ENCODE measurements at places on chromosomes 13 and 19. TPM values are rescaled to one million over a fixed set of nuclear protein-coding genes. Genes with fewer than 3 reads are reported as not detected.
A peak's percentile ranks its signal among the peaks of the same experiment; 100 is the strongest.

DNA sequence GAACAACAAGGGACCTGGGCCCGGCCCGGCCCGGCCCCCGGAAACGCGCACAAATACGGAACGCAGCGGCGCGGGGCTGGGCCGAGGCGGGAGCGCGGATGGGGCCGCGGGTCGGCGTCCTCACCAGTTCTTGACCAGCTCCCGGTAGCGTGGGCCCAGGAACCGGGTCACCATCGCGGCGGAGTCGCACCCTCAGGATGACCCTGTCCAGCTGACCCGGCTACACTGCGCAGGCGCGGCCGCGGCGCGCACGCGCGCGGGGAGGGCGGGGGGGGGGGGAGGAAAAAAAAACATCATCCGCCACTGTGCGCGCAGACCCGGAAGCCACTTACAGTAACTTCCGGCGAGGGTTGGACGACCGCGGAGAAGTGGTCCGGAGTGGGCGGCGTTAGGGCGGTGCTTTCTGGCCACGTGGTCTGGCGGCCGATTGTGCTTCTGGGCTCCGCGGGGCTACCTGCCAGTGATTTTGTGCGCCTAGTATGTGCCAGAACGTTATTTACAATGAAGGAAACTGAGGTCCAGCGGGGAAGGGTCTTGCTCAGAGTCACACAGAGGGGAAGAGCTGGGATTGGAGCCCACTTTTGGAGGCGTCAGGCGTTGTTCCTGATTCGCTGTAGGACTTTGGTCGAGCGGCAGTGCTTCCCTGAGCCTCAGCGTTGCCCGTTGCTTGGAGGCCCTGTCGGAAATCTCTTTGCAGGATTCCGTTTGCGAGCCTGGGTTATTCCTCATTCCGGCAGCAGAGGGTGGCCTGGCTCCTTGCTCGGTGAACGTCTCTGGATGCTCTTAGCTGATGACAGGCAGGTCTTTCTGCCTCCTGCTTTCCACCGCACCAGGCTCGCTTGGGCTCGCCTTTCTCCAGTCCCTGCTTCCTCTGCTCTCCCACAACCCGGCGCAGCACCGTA is at the start of gene UQCR11:
Gene UQCR11, minus strand, starts transcription at position 227 of the 902 bp plus-strand sequence. Its CDS starts 53 bp downstream, at position 174.
- ATAC-seq, result peak; percentile 92

- no peak for ATAC-seq
Measured at GRCh38 chr19:3120611-3121276, 15.1 kb upstream of the GNA15 start.

DNA sequence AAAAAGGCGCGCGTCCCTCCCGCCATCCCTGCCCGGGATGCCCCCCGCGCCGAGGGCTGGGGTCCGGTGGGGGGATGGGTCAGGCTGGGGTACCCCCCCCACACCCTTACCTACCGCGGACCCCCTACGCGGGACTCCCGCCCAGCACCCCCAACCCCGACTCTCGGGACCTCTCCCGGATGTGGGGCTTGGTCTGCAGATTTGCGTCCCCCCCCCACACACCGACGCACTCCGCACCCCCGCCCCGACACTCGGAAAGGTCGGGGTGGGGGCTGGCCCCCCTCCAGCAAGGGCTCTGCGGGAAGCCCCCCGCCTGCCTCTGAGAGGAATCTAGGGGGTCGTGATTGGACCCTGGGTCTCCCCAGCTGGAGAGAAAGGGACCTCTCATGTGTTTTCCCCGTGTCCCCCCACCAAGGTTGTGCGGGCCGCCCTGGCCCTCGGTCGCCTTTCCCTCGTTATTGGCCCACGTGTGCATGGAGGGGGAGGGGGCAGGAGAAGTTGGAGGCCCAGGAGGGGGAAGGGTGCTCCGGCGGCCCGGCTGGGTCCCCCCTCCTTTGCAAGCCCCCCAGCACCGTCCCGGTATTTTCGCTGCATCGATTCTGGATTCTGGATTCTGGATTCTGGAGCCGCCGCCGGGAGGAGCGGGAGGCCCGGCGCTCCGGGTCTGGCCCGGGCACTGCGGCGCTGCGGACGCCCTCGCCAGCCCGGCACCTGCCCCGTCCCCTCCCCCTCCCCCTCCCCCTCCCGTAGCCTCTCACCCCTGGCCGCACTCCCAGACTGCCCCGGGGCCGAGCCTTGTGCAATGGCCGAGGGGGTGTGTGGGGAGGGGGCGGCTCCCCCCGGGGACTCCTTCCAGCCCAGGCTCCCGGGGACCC is 607 bp downstream of the NFIC start:
- ATAC-seq, result peak; percentile 62

- no peak for ATAC-seq
Measured at GRCh38 chr13:100581504-100581903, 7.1 kb downstream of the GGACT start.

DNA sequence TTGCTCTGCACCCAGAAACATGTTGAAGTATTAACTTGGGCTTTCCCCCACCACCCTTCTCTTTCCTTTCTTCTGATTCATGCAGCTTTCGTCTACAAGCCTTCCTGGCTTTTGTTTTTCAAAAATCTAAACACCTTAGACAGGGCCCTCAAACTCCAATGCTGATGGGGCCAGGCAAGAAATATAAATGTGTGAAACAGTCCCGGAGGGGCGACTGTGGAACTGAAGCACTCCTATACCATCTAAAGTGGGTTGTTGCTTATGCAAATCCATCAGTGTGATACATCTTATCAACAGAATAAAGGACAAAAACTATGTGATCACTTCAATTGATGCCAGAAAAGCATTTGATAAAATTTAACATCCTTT is 6.1 kb downstream of the FCGBP start:
- no peak for ATAC-seq

The GTF2F2 gene
- total RNA-seq, result 39.7 TPM

- ATAC-seq, result no peak
Measured at GRCh38 chr13:74210693-74211393, 76.6 kb upstream of the KLF12 start.

The HRC gene
- total RNA-seq, result 47.8 TPM

The TUBA3C gene
- total RNA-seq, result not detected

- ATAC-seq, result peak; percentile 13
Measured at GRCh38 chr19:7618348-7618747, 11.0 kb downstream of the XAB2 start.

The VSTM1 gene
- not detected for total RNA-seq

The BLVRB gene
- 27.0 TPM for total RNA-seq

DNA sequence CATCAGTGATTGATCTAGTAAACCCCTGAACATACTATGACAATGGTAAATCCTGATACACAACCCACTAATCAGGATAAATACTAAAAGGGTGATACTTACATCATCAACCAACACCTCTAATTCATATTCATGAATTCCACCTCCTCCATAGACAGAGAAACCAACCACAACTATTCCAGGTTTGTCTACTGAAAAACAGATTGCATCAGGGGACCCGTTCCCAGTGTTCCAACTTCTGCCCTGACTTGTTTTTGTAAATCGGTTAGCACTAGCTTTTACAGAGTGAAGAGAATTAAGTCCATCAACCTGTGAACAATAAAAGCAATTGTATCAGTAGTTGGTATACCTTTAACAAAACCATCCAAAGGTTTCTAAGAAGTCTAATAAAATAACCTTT is 149.2 kb downstream of the MYCBP2 start:
- ATAC-seq, result no peak

The PGLYRP1 gene
- not detected for total RNA-seq

All from motor neuron (in vitro differentiated cells).